ENCODE measurements at places on chromosomes 3 and 15. TPM values are rescaled to one million over a fixed set of nuclear protein-coding genes. Genes with fewer than 3 reads are reported as not detected.

GRCh38 chr15:78065973-78066946 is 11.3 kb downstream of the TBC1D2B start:
- no peak overlapping the region for H3K27ac ChIP-seq
- H3K4me3 ChIP-seq, result no peak overlapping the region
- DNase-seq, result no peak
- no peaks in the 10 kb centered on the region for H3K27me3 ChIP-seq
- H3K36me3 ChIP-seq, result no peaks in the 10 kb centered on the region

Gene MUC4
- total RNA-seq, result 0.05 TPM

DNA sequence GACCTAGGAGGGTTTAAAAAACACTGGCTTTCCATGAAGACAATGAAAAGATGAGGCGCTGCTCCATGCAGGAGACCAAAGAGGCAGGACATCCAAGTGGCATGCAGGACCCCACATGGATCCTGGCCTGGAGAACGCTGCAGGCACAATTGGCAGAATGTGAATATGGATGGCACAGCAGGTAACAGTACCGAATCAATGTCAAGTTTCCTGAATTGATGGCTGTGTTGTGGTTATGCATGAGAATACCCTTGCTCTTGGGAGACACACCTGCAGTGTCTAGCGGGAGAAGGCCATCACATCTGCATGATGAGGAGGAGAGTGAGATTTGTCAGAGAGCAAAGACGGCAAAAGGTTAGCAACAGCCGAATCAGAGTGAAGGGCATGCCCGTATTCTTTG is 74.3 kb upstream of the SEC13 start:
- H3K4me1 ChIP-seq, result peaks cover under 1% of the 10 kb centered on the region
- H3K27me3 ChIP-seq, result peaks cover 16% of the 10 kb centered on the region
- no peak for DNase-seq
- H3K36me3 ChIP-seq, result no peaks in the 10 kb centered on the region
- no peak overlapping the region for H3K27ac ChIP-seq

Gene TSEN2
- total RNA-seq, result 8.7 TPM

- H3K4me3 ChIP-seq, result no peak overlapping the region
- no peaks in the 10 kb centered on the region for H3K36me3 ChIP-seq
- no peak overlapping the region for H3K27ac ChIP-seq
- H3K4me1 ChIP-seq, result peaks cover 5% of the 10 kb centered on the region
- no peak for DNase-seq
- H3K27me3 ChIP-seq, result peaks cover under 1% of the 10 kb centered on the region
Observed at GRCh38 chr3:79985816-79986215, 218.0 kb upstream of the ROBO1 start.
